ENCODE measurements at places on chromosomes 11 and 22.

GRCh38 chr11:8232849-8233606 is 30.6 kb downstream of the LMO1 start:
- no peak for DNase-seq

DNA sequence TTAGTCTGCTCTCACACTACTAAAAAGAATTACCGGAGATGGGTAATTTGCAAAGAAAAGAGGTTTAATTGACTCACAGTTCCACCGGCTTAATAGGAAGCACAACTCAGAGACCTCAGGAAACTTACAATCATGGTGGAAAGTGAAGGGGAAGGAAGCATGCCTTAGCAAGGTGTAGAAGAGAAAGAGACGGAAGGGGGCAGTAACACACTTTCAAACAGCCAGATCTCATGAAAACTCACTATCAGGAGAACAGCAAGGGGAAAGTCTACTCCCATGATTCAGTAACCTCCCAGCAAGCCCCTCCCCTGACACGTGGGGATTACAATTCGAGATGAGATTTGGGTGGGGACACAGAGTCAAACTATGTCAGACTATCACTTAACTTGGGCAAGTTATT is 236.6 kb upstream of the ANO3 start:
- DNase-seq, result no peak

DNA sequence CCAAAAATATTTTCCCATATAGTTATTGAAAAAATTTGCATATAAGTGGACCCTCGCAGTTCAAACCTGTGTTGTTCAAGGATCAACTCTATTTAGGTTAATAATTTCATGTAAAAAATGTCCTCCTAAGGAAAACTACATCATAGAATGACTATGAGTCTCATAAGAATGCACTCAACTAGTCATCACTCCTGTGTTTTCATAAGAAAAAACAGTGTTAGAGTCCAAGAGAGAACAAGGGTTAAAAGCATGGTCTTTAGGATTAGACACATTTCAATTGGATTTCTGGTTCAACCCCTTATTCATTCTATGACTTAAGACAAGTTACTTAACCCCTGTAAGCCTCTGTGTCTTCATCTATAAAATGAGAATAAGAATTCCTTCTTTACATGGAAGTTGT is 5.1 kb downstream of the PARVA start:
- DNase-seq, result no peak

- no peak for DNase-seq
Observed at GRCh38 chr11:24697522-24698111, 200.8 kb downstream of the LUZP2 start.

- DNase-seq, result no peak
Observed at GRCh38 chr11:105781807-105782206, 171.9 kb downstream of the GRIA4 start.

DNA sequence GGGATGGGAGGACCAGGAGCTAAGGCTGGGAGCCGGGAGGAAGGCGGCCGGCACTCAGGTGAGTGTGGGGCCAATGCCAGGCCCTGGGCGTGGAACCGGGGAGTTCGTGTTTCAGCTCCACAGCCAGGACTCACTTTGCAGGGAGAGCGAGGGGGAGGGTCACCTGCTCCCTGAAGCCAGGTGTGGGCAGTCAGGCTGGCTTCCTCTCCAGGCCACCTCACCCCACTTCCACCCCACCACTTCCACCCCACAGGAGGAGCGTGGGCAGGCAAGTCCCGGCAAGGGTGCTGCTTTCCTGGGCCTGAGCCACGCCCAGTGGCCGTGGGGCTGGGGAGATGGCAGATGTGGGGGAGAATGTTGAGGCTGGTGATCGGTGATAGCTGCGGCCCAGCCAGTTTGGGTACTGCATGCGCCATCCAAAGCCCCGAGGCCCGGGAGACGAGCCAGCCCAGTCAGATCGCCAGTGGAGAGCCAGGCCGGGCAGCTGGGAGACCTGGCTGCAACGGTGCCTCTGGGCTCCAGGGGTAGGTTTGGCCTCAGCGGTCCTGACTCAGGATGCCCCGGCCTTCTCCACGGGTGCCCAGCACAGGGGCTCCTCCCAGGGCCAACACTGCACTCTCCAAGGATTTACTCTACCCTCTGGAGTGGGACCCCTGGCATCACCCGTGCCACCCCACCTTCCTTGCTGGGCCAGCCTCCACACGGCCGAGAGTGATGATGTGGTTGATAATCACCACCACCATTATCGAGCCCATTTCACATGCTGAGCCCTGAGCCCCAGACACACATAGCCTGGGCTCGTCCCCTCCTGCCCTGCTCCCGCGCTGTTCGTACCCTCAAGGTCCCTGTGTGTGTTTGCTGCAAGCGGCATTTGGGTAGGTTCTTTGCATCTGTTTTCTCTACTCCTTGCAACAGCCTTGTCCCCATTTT is 93.8 kb downstream of the WNT7B start:
- DNase-seq, result no peak

GRCh38 chr11:120797143-120797542 is 226.8 kb upstream of the TBCEL start:
- DNase-seq, result no peak

Measured in stimulated activated CD8-positive, alpha-beta memory T cell treated with anti-CD3 and anti-CD28 coated beads, Interleukin-4, amount 100 ng/mL, for 1 hour (primary cell).